Stimulated activated CD4-positive, alpha-beta T cell treated with anti-CD3 and anti-CD28 coated beads, Interleukin-12 subunit alpha, Interleukin-12 subunit beta, amount 100 ng/mL, for 24 hours (primary cell): ENCODE measurements at places on chromosomes 12 and 14.

DNA sequence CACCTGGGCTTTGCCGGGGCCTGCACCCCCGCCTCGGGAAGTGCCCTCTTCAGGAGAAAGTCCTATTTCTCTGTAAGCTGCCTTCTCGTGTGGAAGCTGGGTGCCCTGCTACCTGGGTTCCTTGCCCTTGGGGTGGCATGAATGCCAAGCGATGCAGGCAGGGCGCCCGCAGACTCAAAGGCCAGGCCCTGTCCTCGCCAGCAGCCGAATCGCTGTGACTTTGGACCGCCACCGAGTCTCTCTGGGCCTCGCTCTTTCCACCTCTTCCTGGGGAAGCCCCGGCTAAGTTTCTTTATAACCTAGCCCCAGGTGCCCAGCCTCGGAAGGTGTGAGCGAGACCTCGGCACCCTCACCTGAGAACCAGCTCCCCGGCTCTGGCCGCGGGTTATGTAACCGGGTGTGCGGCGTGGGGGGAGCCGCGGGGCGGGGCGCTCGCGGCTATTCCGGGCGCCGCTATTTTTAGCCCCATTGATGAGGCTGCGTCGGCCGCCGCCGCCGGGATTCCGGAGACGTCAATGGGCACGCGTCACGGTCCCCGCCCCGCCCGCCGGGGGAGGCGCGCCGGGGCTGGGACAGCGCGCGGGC is 14.6 kb upstream of the NR4A1 start:
- DNase-seq, result peak; percentile 49

DNA sequence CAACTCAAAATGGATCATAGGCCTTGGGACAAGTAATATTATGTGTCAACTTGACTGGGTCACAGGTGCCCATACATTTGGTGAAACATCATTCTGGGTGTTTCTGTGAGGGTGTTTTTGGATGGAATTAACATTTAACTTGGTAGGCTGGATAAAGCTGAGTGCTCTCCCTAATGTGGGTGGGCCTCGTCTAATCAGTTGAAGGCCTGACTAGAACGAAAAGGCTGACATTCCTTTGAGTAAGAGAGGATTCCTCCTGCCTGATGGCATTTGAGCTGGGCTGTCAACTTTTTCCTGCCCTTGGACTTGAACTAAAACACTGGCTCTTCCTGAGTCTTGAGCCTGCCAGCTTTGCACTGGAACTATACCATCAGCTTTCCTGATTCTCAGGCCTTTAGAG is 93.4 kb upstream of the ESRRB start:
- DNase-seq, result no peak

- DNase-seq, result no peak
These were observed 222.3 kb downstream of the RAD51B start for GRCh38 chr14:68041876-68042354.

- DNase-seq, result peak; percentile 87
These were observed 14.0 kb upstream of the RACGAP1 start for GRCh38 chr12:50039151-50039835.

GRCh38 chr12:106975993-106976658 is 10.8 kb downstream of the MTERF2 start:
- no peak for DNase-seq

DNA sequence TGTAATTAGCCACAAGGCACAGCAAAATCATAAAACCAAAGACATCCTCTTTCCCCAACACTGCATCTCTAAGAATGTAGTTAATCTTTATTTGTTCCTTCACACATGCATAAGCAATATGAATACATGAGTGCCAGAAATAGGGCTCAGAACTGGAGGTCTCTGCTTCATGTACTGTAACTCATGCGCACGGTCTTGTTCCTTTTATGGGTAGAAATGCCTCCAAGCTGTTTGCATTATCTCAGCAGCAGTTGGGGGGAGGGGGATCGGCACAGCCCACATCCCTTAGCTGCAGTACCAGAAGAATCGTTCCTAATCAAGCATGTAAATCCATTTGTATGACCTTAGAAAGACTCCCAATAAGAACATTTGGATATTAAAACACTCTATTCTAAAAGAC is 20.0 kb downstream of the RHOJ start:
- DNase-seq, result no peak

- DNase-seq, result no peak
These were observed 347.2 kb downstream of the C12orf75 start for GRCh38 chr12:105677672-105678071.

DNA sequence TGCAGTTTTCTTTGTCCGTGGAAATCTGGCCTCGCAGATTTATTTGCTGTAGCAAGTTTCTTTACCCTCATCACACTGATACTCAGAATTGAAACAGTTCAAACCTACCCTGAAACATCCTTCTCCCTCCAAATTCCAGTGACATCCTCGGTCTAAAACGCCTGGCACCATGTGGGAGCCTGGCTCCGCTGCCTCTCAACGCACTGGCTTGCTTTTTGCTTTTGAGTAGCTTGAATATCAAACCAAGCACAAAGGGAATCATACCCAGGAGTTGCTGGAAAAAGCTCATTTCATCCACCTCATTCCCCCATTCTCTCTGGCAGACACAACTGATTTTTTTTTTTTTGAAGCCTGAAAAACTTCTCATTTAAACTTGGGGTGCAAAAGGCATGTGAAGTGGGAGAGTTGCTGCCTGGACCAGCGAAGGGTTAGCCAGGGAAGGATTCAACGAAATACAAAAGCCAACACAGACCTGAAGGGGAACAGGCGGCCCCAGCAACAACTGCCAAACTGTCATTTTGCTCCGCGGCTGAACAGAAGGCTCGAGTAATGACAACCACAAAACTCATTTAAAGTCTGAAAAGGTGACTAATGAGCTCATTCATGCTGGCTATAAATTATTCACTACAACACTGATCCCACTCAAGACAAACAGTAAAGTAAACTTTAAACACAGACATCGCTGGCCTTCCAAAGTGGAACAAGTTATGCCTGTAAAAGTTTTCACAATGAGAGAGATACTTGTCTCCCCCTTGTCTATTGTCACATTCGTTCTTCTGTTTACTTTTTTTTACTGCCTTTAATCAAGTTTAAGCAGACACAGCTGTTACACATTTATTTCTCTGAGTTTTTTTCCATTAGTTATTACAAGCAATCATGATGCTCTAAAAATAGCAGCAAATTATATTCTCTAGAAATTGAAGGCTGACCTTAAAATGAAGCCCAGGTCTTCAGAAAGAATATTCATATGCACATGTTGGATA is 12.5 kb upstream of the FOXN3 start:
- peak; percentile 53 for DNase-seq

GRCh38 chr14:71201840-71202239 is 294.6 kb downstream of the PCNX1 start:
- no peak for DNase-seq

GRCh38 chr12:101076921-101077320 is 133.1 kb downstream of the SLC5A8 start:
- DNase-seq, result no peak

DNA sequence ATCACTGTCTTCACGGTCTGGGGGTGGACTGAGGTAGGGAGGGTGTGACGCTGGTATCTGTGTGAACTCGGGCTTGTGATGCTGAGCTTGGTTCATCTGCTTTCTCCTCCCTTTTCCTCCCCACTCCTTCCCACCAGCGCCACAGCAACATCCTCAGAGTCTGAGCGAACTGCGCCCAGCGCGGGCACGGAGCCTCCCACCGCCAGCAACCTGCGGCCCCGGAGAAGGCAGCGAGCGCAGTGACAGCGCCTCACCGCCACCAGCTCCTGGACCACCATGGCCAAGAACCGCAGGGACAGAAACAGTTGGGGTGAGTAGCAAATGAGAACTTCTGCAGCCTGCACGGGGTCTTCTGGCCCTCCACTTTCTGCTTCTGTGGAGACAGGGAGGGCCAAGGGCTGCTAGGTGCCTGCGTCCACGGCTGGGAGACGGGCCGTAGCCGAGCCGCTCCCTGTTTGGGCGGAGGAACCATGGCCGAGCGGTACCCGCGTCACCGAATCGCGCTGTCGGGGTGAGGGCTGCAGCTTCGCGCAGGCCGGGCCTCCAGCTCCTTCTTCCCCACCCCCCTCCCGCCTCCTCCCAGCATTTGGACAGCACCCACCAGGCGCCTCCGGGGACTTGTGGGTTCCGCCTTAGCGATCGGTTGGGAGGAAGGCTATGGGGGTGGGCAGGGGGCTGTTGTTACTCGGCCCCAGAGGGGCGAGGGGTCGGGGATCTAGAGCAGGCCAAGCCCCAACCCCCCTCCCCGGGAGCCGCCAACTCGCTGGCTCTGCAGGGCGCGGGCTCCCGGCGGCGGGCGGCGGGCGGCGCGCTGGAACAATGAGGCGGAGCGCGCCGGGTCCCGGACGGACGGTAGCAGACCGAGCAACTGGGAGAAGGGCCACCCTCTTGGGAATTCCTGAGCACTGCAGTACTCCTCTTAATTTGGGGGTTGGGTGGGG is at the start of gene ATL1:
ATL1 (plus strand) TSS at position 156 of the 941 bp plus-strand sequence; CDS start at position 277, 121 bp downstream.
- no peak for DNase-seq

GRCh38 chr12:116358893-116359761 is 81.6 kb upstream of the MED13L start:
- DNase-seq, result peak; percentile 18

DNA sequence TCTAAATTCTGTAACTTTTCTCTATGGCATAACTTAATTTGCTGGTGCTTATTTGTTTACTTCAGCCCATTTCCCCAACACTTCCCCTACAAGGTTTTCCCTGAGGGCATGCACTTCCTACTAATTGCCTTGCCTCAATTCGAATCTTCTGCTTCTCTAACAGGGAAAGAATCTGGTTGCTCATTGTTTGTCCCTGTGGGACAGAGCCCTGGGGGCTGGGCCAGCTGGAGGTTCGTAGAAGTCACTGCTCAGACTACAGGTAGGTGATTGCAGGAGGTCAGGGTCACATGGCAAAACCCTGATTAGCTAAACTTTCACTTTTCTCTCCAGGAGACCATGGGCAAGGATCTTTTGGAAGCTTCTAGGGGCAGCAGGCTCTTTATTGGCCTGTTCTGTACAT is 72.0 kb downstream of the ZFC3H1 start:
- no peak for DNase-seq

GRCh38 chr14:74907744-74908143 is 15.3 kb downstream of the RPS6KL1 start:
- no peak for DNase-seq

DNA sequence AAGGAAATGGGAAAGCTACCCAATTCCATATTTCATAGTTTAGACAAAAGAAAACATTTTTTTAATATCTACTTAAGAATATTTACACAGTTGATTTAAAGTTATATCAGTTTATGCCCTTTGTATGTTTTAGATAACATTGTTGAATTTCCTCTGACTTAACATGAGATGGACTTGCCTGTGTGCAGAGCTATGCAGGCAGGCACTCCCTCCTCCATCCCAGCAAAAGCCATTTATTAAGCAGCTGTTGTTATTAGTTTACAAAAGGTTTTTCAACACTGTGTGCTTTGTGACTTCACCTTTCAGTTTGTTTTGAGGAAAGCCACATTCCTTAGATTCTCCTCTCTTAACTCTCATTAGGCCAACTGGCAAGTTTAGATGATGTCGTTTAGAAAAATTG is 337.5 kb upstream of the PDE3A start:
- no peak for DNase-seq

DNA sequence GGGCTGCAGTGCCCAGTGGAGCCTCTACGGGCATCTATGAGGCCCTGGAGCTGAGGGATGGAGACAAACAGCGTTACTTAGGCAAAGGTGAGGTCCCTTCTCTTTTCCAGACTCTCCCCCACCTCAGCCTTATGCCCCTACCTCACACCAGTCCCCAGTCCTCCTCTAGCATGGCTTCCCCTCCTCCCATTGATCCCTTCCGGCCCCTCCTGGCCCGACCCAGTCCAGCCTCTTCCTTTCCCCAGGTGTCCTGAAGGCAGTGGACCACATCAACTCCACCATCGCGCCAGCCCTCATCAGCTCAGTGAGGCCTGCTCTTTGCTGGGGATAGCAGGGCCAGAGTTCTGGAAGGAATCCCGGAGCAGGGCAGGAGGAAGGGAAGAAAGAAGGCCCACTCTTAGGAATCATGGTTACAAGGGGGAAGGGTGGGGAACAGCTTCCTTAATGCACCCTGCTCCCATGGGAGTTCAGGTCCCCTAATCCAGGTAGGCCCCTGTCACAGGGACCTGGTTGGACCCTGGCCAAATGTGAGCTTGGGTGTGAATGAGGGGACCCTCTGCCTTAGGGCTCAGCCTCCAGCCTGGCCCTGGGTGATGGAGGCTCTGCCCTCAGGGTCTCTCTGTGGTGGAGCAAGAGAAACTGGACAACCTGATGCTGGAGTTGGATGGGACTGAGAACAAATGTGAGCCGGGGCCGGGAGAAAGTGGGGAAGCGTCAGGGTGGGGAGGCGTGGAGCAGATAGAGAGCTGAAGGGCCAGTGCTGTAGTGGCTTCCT is 2.2 kb downstream of the ENO2 start:
- no peak for DNase-seq

GRCh38 chr12:39626033-39626814 is 6.6 kb upstream of the ABCD2 start:
- no peak for DNase-seq

DNA sequence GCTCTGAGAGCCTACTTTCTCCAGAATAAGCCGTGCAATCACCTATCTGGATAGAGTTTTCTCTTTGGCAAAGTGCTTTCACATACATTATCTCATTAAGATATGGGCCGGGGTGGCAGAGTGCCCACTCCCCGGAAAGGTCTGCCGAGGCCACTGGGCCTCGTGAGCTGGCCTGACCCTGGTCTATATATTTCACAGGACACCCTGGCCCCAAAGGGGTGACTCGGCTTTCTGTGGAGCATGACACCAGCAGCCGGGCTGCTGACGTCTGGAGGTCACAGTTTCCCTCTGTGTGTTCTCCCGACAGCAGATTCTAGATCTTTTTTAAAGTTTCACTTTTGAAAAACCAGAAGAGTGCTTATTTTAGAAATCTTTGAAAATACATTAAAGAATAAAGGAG is 27.9 kb upstream of the ATP2A2 start:
- DNase-seq, result no peak

DNA sequence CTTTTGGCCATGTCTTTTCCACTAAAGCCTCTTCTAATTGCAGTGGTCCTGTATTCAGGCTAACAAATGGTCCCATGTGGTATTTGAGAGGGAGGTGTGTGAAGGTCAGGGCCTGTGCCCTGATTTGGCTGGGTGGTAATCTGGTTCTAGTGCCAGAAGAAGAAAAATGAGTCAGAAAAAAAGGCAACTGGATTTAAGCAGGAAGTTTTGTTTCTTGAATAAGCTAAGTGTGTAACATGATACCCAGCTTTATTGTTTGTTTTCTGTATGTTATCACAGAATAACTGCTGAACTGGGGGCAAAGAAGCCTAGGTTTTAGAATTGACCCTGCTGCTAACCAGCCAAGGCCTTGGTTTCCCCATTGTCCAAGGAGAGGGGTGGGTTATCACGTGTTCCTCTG is 134.0 kb downstream of the ANO6 start:
- DNase-seq, result no peak

DNA sequence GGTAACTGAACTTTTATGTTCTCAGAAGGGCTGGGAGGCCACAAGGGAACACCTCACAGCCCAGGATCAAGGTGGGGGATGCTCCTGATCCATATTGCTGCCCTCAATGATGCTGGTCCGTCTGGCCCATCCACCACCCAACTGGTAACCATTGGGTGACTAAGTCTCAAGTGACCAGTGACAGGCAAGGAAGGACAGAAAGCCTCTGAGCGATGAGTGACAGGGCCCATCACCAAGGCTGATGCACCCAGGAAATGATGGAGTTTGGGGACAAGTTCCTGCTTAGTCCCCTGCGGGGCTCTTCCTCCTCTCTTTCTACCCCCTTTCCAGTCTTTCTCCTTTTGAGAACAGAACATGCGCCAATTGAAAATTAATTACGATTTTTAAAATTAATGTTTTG is 2.6 kb upstream of the MMP19 start:
- no peak for DNase-seq

GRCh38 chr14:22597771-22598098 is 365 bp upstream of the ABHD4 start:
- no peak for DNase-seq
